Germinal center (tissue), 1 donor: ENCODE measurements at places on chromosomes 7 and 10.

DNA sequence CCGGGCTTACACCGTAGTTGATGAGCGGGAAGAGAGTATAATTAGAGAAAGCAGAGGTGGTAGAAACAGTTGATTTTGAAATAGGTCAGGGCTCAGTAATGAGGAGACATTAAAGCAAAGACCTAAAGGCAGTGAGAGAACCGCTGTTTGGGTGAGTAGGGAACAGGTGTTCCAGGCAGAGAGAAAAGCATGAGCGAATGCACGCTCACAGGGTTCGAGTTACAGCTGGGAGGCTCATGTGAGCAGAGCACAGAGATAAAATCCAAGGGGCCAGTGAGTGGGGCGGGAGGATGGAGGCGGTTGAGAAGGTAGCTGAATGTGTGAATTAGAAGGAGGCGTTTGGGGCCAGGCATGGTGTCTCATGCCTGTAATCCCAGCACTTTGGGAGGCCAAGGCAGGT, 39.9 kb downstream of the APBB1IP start:
- DNase-seq: no peak

GRCh38 chr7:22435105-22435504, 64.9 kb downstream of the STEAP1B start:
- DNase-seq: no peak

GRCh38 chr10:52571018-52571417, 201.6 kb downstream of the MBL2 start:
- DNase-seq: no peak

- DNase-seq: no peak
Measured at GRCh38 chr7:129122078-129122750, 22.3 kb upstream of the TSPAN33 start.

GRCh38 chr10:102795453-102796406, 41.5 kb downstream of the CYP17A1 start:
- DNase-seq: no peak

DNA sequence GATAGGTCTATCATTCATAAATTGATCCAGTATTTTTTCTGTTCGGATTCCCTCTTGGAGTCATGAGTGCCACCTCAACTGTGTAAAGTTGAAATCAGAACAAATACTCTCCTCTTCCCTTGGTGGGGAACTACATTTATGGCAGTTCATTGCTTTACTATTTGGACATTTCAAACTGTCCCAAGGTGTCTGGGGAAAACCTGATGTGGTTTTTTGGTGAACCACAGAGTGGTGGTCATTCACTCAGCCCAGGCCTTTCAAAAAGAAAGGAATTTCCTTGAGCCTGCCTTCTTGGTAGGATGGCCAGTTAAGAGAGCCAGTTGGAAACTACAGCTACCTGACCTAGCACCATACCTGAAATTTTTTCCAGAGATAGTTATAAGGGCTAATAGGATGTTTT, 59.0 kb downstream of the ABCB1 start:
- DNase-seq: no peak
